ENCODE measurements at places on chromosomes 4 and X.

- no peaks in the 10 kb centered on the region for H3K27me3 ChIP-seq
- H3K36me3 ChIP-seq = no peaks in the 10 kb centered on the region
- DNase-seq = no peak
- no peak overlapping the region for H3K27ac ChIP-seq
- no peaks in the 10 kb centered on the region for H3K4me1 ChIP-seq
Measured at GRCh38 chr4:76539979-76540378, 105.0 kb downstream of the SHROOM3 start.

DNA sequence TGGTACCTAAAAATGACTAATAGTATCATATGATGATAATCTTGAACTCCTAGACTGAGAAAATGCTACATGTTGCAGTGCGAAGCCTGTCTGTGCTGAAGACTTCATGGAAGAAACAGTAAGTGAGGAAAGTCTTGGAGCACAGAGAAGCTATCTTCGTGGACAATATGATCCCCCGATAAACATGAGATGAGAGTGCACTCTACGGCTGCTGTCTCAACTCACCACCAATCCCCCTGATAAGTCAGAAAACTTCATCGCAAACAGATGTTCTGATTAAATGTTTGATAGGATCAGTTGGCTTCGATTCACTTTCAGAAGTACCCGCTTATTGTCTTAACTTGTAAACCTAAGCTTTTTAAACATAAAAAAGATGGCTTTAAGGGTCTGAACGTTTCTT, 130.2 kb downstream of the ELOVL6 start:
- H3K4me3 ChIP-seq = no peak overlapping the region
- no peaks in the 10 kb centered on the region for H3K4me1 ChIP-seq
- no peak for DNase-seq

GRCh38 chr4:137668885-137669545, 136.7 kb upstream of the PCDH18 start:
- H3K36me3 ChIP-seq = no peaks in the 10 kb centered on the region

DNA sequence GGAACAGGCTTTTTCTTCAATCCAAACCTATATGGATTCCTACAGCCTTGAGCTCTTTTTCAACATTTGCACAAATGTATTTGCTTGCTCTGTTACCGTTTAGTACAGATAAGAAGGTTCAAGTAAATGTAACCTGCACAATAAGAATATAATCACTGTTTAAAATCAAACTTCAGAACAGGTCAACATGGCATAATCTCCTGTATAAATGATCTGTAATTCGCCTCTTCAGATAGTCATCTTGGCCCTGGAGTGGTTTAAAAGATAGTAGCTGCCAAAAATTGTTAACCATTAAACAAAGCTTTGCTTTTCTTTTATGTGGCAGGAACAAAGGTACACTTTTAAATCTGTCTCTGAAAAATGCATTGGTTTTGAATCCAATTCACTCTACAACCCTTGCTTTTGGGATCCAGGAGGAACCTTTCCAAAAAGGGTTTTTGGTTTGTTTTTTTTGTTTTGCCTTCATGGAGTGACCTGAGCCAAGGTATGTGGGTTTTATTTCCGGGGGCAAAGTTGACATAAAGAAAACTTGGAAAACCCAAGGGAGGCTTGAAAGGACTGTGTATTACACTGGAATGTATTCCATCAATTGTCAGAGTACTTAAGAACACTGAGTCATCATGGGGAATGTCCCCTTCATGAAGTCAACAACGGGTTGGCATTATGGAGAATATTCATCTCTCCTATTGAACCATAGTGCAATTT, 210.4 kb upstream of the HCCS start:
- DNase-seq = no peak
- H3K36me3 ChIP-seq = no peaks in the 10 kb centered on the region
- H3K4me3 ChIP-seq = no peak overlapping the region
- no peak overlapping the region for H3K27ac ChIP-seq

DNA sequence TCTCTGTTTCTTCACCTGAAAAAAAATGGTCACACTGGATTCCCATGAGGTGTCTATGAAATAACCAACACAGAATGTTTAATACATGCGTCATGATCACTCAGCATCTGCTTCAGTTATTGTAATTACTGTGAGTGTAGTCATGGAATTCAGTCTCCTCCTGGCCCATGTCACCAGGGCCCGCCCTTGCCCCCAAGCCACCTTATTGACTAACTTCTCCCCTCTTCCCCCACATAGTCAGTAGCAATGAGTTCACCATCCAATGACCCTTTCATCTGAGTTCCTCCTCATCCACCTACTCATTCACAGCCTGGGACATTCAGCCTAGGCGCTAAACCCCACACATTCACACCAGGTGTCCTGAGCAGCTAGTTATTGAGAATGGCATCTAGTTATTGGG, 15.6 kb downstream of the PNMA6F start:
- no peak for DNase-seq
- no peaks in the 10 kb centered on the region for H3K36me3 ChIP-seq
- peaks cover 20% of the 10 kb centered on the region for H3K27me3 ChIP-seq
- H3K27ac ChIP-seq = no peak overlapping the region
- H3K4me1 ChIP-seq = no peaks in the 10 kb centered on the region
- H3K4me3 ChIP-seq = no peak overlapping the region

DNA sequence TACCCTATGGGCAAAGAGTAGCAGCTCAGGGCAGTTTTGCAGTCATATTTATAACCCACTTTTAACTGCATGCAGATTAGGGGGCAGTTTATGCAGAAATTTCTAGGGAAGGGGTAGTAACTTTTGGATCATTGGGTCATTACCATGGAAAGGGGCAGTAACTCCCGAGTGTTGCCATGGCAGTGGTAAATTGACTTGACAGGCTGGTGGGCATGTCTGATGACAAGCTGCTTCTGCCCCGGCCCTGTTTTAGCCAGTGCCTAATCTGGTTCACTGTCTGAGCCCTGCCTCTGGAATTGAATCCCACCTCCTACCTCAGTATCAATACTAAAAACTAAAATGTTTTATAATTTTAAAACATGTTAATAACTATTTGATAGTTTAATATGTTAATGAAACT, 362.1 kb upstream of the ATOH1 start:
- no peak for DNase-seq
- no peaks in the 10 kb centered on the region for H3K27me3 ChIP-seq
- no peak overlapping the region for H3K4me3 ChIP-seq
- no peaks in the 10 kb centered on the region for H3K36me3 ChIP-seq
- H3K4me1 ChIP-seq = no peaks in the 10 kb centered on the region
- no peak overlapping the region for H3K27ac ChIP-seq

DNA sequence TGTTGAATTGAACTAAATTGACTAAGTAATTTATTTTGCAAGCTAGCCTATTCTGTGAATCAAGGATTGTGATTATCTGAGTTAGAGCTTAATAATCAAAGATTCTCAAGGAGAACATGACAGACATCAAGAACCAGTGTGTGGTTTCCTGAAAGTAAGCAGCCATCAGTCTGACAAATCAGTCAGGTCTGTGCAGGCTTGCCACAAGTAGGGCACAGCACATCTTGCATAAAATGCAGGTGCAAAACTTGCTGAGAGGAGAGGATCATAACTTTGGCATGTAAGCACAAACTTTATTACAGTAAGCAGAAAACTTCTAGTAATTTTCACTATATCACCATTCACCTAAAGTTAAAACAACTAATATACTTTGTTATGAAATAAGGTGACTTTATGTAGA, 22.5 kb downstream of the FAM241A start:
- no peaks in the 10 kb centered on the region for H3K27me3 ChIP-seq
- no peak for DNase-seq
- no peak overlapping the region for H3K27ac ChIP-seq
- peaks cover 5% of the 10 kb centered on the region for H3K4me1 ChIP-seq

DNA sequence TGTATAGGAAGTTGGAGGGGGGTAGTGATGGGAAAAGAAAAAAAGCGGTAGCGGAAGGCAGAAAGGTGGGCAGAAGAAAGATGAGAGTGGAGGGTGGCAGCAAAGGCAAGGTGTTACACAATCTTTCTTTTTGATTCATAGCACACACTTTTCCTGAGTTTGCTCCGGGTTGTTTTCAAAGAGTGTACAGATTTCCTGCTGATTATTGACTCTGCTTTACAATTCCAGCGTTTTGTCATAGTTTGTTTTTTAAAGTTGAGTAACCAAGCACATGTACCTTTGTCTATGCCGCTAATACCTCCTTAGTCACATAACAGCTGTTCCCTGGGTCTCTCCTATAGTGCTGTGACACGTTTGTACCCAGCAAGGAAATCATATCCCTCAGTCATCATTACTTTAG, 50.3 kb downstream of the AGA start:
- no peak overlapping the region for H3K4me3 ChIP-seq
- no peak overlapping the region for H3K27ac ChIP-seq
- no peaks in the 10 kb centered on the region for H3K27me3 ChIP-seq
- no peaks in the 10 kb centered on the region for H3K4me1 ChIP-seq
- H3K36me3 ChIP-seq = no peaks in the 10 kb centered on the region

GRCh38 chrX:9913146-9913433, 54.1 kb upstream of the CLDN34 start:
- peaks cover 7% of the 10 kb centered on the region for H3K27me3 ChIP-seq
- no peaks in the 10 kb centered on the region for H3K4me1 ChIP-seq
- no peak overlapping the region for H3K4me3 ChIP-seq
- H3K36me3 ChIP-seq = no peaks in the 10 kb centered on the region

DNA sequence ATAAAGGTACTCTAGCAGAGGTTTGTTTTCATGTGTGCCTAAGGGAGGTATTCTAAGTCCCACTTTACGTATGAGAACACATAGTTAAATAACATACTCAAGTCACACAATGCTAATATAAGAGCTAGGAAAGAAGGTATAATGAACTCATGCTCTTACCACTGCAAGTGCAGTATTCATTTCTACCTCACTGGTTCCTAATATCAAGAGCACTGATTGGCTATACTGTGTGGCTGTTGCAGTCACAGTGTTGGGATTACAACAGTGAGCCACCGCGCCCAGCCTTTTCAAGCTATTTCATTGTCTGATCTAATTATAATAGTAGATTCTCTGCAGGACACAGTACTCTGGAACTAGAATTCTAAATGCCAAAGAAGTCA, 84.0 kb downstream of the PDS5A start:
- no peak overlapping the region for H3K27ac ChIP-seq
- no peaks in the 10 kb centered on the region for H3K27me3 ChIP-seq
- H3K4me3 ChIP-seq = no peak overlapping the region
- no peak for DNase-seq

- no peak for DNase-seq
- no peaks in the 10 kb centered on the region for H3K27me3 ChIP-seq
- no peaks in the 10 kb centered on the region for H3K4me1 ChIP-seq
- H3K36me3 ChIP-seq = no peaks in the 10 kb centered on the region
- H3K27ac ChIP-seq = no peak overlapping the region
Measured at GRCh38 chrX:107610667-107611066, 17.6 kb upstream of the PRPS1 start.

GRCh38 chr4:17418010-17418409, 93.9 kb downstream of the QDPR start:
- no peak overlapping the region for H3K4me3 ChIP-seq
- DNase-seq = no peak
- no peaks in the 10 kb centered on the region for H3K4me1 ChIP-seq
- no peaks in the 10 kb centered on the region for H3K36me3 ChIP-seq
- no peak overlapping the region for H3K27ac ChIP-seq

GRCh38 chrX:108148524-108148923, 56.9 kb downstream of the ATG4A start:
- no peaks in the 10 kb centered on the region for H3K4me1 ChIP-seq
- no peaks in the 10 kb centered on the region for H3K27me3 ChIP-seq
- no peaks in the 10 kb centered on the region for H3K36me3 ChIP-seq
- no peak overlapping the region for H3K4me3 ChIP-seq

DNA sequence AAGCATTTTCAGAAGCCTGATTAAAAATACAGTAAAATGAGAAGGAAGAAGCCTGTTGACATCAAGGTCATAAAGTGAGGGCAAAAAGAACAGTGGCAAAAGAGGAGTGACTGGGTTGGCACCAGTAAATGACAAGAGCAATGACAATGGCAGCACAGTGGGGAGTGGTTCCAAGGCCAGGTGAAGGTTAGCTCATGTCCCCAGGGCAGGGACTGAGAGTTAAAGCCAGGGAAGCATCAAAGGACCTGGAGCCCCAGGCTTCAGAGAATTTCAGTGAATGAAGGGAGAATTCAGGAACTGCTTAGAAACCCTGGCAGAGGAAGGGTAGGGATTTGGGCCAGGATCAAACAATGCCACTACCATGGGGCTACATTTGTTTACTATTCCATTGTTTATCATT, 8.8 kb upstream of the PIGA start:
- H3K27me3 ChIP-seq = peaks cover 37% of the 10 kb centered on the region
- H3K27ac ChIP-seq = no peak overlapping the region
- no peaks in the 10 kb centered on the region for H3K36me3 ChIP-seq
- no peak for DNase-seq

DNA sequence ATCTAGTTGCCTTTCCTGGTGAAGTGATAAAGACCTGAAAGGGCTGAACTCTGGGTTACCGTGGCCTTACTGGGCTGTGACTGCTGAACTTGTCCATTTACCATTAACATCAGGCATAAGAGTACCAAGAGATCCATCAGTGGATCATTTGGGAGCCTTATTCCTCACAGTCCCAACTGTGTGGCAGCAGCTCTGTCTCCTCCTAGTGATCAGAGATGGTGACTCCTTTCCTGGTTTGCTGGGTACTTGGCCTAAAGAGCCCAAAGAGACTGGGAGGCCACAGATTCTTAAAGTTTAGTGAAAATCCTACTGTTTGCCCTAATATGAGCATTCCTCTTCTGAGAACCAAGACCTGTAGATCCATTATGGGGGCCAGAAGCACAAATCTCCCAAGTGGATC, 56.3 kb upstream of the ATP6AP2 start:
- H3K4me3 ChIP-seq = no peak overlapping the region
- no peak for DNase-seq
- H3K4me1 ChIP-seq = no peaks in the 10 kb centered on the region
- H3K27ac ChIP-seq = no peak overlapping the region
- no peaks in the 10 kb centered on the region for H3K36me3 ChIP-seq

- H3K27ac ChIP-seq = no peak overlapping the region
- no peaks in the 10 kb centered on the region for H3K4me1 ChIP-seq
- no peak for DNase-seq
- no peak overlapping the region for H3K4me3 ChIP-seq
Measured at GRCh38 chrX:5474282-5474681, 754.4 kb downstream of the NLGN4X start.

- H3K27me3 ChIP-seq = no peaks in the 10 kb centered on the region
- no peak overlapping the region for H3K4me3 ChIP-seq
- no peak overlapping the region for H3K27ac ChIP-seq
- no peaks in the 10 kb centered on the region for H3K36me3 ChIP-seq
- DNase-seq = no peak
Measured at GRCh38 chr4:180617196-180617595, 1626.0 kb upstream of the TENM3 start.

DNA sequence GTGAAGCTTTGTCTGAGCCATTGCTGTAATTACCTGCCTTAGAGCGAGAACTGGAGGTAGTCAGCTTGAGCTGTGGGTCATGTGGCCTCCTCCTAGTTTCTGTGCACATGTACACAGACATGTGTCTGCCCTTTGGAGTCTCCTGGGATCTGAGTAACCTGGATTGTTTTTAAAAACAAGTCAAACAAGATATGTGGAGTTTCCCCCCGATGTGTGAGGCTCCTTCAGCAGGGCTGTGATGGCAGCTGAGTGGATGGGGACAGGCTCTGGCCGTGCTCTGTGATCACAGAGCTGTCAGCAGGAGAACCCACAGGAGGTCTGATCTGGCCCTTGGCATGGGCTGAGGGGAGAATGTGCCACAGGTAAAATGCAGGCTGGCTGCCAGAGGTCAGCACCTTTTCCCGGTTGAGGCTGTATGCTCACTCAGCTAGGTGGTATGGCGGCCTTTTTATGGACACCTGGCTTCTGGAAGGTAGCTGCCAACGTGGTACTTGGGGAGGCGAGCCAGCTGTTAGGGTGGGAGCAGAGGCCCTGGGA, 38.4 kb downstream of the NOP14 start:
- peaks cover 75% of the 10 kb centered on the region for H3K36me3 ChIP-seq
- peak overlapping the region; percentile 23 for H3K27ac ChIP-seq
- no peaks in the 10 kb centered on the region for H3K27me3 ChIP-seq
- H3K4me3 ChIP-seq = no peak overlapping the region
- H3K4me1 ChIP-seq = peaks cover 6% of the 10 kb centered on the region
